ENCODE measurements at places on chromosomes 16 and 17. TPM values are rescaled to one million over a fixed set of nuclear protein-coding genes. Genes with fewer than 3 reads are reported as not detected.

KRT33A gene
- total RNA-seq = not detected

TBC1D28 gene
- not detected for total RNA-seq

- DNase-seq = peak; percentile 38
Observed at GRCh38 chr16:30131869-30132475, 9.0 kb upstream of the MAPK3 start.

GRCh38 chr16:20884240-20884556 is 16.0 kb downstream of the DCUN1D3 start:
- peak; percentile 70 for DNase-seq

- no peak for DNase-seq
Observed at GRCh38 chr17:33416131-33416530, 123.0 kb upstream of the ASIC2 start.

GRCh38 chr17:65556014-65556909 is 5.2 kb downstream of the AXIN2 start:
- peak; percentile 64 for DNase-seq

DNA sequence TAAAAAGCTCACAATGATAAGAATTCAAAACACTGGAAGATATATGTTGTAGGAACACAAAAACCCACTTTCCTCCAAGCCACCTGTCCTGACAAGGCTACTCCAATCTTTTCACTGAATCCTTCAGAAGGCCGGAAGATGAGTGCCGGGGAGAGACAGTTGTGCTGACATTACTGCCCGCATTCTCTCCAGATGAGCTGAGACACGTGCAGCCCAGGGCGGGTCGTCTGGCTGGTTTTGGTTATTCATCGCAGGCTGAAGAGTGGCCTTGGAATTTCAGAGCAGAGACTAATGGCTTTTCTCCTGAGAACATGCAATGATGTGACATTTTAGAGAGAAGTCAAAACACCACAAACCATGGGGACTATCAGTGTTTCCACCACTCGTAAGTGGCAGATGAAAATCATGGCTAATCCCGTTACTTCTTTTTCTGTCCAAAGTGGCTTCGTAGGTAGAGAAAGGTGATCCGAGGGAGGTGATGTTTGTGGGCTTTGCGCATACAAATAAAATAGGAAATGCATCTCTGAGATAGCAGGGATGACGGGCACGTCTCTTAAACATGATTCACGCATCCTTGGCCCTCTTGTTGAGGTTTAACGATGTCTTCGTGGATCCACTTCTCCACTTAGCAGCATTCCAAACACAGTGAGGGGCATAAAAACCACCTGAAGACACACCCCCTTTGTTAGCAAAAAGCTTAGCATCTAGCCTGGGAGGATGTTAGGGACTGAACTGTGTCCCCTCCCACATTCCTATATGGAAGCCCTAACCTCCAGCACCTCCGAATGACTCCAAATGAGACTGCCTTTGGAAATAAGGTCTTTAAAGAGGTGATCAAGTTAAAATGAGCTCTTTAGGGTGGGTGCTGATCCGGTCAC is 134.0 kb downstream of the IRX3 start:
- no peak for DNase-seq
